ENCODE measurements at places on chromosomes 13 and 19.
A peak's percentile ranks its signal among the peaks of the same experiment; 100 is the strongest.

- peak; percentile 42 for DNase-seq
These were observed 521 bp upstream of the SHISA2 start for GRCh38 chr13:26052337-26052736.

DNA sequence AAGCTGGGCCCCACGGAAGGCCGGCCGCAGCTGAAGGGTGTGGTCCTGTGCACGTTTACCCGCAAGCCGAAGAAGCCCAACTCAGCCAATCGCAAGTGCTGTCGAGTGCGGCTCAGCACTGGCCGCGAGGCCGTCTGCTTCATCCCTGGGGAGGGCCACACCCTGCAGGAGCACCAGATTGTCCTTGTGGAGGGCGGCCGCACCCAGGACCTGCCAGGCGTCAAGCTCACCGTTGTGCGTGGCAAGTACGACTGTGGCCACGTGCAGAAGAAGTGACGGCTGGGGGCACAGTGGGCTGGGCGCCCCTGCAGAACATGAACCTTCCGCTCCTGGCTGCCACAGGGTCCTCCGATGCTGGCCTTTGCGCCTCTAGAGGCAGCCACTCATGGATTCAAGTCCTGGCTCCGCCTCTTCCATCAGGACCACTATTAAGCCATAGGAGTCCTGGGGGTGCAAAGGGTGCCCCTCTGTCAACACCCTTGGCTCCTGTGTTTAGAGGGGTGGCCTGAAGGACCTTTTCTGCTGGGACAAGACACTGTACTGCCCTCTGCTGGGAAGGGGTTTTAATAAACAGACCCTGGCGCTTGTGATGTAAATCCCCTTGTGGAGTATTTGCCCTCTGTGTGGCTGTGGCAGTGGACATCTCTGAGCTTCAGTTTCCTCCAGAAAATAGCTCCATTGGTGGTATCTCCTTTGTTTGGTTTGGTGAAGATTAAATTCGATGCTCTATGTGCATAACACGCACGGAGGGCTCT is 1.9 kb downstream of the MRPS12 start:
- DNase-seq, result peak; percentile 64

- DNase-seq, result no peak
These were observed 35.3 kb downstream of the BICRA start for GRCh38 chr19:47644199-47644598.

- DNase-seq, result no peak
These were observed 16.6 kb downstream of the SIGLEC8 start for GRCh38 chr19:51441410-51442390.

Data from H7 (cell line).